ENCODE measurements at places on chromosomes 3 and 15.

- no peak for DNase-seq
Measured at GRCh38 chr15:100786139-100786531, 93.5 kb upstream of the ALDH1A3 start.

DNA sequence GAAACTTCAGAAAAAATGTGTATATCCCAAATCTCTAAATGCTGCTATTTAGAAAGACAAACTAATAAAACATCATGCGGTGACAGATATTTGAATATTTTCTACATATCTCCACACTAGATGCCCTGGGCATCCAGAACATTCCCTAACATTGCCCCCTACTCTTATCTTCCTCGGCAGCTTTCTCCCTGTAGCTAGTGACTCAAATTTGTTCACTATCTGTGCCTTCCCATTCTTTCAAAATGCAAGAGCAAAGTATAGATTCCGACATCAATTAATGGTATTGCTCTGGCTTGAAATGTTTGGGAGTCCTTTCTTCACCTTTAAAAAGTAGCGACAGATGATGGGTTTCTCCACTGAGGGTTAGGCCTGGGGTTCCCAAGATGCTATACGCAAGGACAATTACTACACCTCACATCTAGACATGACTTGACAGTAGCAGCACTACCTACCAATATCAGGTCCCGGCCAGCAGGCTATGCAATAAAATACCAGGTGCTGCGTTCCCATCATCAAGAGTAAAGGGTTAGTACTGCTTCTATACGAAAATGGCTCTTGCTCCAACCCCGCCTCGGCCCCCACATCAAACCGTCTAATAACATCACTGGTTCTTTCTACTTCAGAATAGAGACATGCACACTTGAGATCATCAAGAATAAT lies 631 bp downstream of the UBR1 start:
- no peak for DNase-seq

DNA sequence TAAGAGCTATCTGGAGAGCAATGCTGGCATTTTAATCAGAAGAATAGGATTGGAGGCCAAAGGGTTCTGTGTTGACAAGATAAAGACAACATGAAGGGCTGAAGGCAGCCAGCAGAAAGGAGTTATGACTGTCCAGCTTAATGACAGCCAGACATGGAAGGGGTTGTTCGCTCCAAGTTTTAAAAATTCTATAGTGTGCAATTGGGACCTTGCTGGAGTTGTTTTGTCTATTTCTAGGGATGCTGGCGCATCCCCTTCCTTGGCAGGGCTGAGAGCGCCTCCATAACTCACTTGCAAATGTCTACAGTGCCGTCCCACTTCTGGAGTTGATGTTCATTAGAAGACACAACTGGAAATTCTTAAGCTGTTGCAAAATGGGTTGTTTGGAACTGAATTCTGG lies 200.7 kb downstream of the TLE3 start:
- DNase-seq: no peak

DNA sequence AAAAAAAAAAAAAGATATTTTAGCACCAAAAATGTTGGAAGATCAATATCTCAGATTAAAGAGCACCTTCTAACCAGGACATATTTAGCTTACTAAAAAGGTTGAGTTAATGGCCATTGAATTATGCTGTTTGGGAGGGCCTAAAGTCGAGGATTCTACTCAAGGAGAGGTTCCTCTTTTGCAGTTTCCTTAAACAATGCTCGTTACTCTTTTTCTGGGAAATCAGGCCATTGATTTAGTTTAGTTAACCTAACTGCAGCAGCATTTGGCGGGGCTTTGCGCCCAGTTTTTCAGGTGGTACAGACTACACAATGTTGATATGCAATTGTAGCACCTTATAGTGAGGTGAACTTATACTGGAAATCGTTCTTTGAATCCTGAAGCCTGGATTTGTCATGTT lies 6.8 kb downstream of the ABHD2 start:
- DNase-seq: no peak

GRCh38 chr3:43490640-43491185 lies 131.1 kb downstream of the ANO10 start:
- no peak for DNase-seq

DNA sequence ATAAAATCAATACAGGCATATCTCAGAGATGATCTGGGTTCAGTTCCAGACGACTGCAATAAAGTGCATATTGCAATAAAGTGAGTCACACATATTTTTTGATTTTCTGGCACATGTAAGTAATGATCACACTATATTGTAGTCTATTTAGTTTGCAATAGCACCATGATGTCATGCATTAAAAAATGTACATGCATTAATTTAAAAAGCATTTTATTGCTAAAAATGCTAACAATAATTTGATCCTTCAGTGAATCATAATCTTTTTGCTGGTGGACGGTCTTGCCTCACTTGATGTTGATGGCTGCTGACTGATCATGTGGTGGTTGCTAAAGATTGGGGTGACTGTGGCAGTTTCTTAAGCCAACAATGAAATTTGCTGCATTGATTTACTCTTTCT lies 511.1 kb downstream of the OTOL1 start:
- peak; percentile 25 for DNase-seq
